Naive thymus-derived CD4-positive, alpha-beta T cell (primary cell): ENCODE measurements at places on chromosomes 3 and 15.
A peak's percentile ranks its signal among the peaks of the same experiment; 100 is the strongest.

DNA sequence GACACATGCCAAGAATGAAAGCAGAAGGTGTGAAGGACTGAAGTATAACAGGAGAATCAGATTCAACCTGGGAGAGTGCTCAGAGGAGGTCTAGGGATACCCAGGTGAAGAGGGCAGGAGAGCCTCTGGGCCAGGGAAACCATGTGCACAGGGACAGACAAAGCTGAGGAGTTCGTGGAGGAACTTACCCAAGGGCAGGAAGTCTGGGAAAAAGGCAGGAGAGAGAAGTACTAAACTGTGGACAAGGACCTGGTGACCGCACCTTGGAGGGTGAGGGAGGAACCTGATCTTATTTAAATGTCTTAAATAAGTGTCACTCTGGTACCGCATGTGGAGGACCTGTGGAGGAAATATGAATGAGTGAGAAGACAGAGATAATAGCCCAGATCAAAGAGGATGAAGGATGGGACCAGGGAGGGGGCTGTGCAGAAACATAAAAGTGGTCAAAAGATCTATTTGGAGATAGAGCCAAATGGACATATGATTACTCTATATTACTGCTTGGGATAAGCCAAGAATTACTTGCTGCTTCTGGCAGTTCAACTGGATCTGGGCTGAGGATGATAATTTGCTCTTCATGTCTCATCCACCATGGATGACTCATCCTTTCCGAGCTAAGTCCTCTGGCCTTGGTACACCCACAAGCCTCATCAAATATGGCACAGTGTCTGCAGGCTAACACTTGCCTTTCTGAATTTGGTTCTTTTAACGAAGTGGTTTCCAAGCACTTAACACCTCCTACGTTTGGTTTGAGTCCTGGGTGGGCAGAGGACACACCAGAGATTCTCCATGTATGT is 116.9 kb upstream of the NMNAT3 start:
- no peaks in the 10 kb centered on the region for H3K36me3 ChIP-seq
- H3K27me3 ChIP-seq: no peaks in the 10 kb centered on the region
- H3K4me3 ChIP-seq: no peak overlapping the region
- no peak overlapping the region for H3K27ac ChIP-seq
- H3K4me1 ChIP-seq: no peaks in the 10 kb centered on the region

- no peak overlapping the region for H3K27ac ChIP-seq
- no peaks in the 10 kb centered on the region for H3K36me3 ChIP-seq
- H3K4me1 ChIP-seq: no peaks in the 10 kb centered on the region
- no peak for DNase-seq
- no peak overlapping the region for H3K4me3 ChIP-seq
Observed at GRCh38 chr15:75177360-75178071, 24.2 kb upstream of the C15orf39 start.

- H3K36me3 ChIP-seq: no peaks in the 10 kb centered on the region
- H3K4me3 ChIP-seq: peak overlapping the region; percentile 61
- H3K27ac ChIP-seq: no peak overlapping the region
Observed at GRCh38 chr3:198080521-198081384, 120.7 kb downstream of the LMLN start.

GRCh38 chr3:177122183-177122856 is 75.0 kb downstream of the TBL1XR1 start:
- no peaks in the 10 kb centered on the region for H3K36me3 ChIP-seq
- no peak overlapping the region for H3K27ac ChIP-seq
- H3K4me1 ChIP-seq: peaks cover 38% of the 10 kb centered on the region
- DNase-seq: no peak
